NCI-H82 (cell line): ENCODE measurements at places on chromosomes 3 and 15.
A peak's percentile ranks its signal among the peaks of the same experiment; 100 is the strongest.

GRCh38 chr3:15279205-15279604 is 53.2 kb downstream of the SH3BP5 start:
- no peak for DNase-seq

DNA sequence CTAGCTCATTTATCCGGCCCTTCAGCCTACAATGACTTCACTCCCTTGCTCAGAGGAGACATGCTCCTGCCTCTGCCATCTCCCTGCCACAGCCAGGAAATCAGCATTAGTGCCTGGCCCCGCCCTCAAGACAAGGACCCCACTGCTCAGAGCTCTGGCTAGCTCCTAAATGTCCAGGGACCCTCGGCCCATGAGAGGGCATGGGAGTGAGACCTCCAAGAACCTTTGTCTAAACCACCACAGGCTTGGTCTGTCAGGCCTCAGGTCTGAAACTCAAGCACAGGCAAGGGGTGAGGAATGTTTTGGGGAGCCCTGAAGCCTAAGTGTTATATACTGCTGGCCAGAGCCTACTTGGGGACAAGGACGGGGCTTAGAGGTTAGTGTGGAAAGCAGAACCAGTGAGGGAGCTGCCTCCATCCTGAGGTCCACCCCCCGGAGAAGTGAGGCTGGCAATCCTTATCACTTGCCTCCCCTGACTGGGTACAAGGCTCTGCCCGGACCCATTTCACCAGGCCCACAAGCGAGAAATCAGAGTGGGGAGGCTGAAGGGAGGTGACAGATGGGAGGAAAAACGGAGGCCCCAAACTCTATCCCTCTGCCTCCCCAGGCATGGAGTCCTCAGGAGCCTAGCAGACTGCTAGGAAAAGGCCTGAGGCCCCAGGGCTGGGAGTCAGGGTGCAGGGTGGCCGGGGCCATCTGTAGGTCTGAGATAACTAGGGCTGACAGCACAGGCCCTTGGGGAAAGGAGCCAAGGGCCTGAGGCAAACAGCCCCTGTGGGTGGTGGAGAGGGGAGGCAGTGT is 18.8 kb downstream of the SHF start:
- peak; percentile 52 for DNase-seq

DNA sequence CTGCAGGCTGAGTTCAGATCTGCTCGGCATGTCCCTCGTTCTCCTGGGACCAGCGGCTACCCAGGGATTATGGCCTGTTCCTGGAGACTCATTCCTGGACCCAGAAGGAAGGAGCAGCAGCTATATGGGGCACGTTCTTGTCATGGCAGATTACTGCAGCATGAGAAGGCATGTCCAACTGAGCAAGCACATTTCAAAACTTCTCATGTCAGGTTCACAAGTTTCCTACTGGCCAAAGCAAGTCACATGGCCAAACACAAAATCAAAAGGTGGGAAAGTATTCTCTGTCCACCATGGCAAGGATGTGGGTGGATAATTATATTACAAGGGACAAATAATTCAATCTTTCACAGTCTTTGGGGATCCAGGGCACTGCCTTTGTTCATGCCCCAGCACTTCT is 71.9 kb upstream of the C15orf39 start:
- no peak for DNase-seq

GRCh38 chr15:42069496-42070278 is 24.7 kb downstream of the PLA2G4D start:
- DNase-seq, result no peak

- no peak for DNase-seq
These were observed 3.9 kb downstream of the TMED3 start for GRCh38 chr15:79314811-79315210.

GRCh38 chr3:127066635-127067034 is 83.7 kb downstream of the PLXNA1 start:
- no peak for DNase-seq

DNA sequence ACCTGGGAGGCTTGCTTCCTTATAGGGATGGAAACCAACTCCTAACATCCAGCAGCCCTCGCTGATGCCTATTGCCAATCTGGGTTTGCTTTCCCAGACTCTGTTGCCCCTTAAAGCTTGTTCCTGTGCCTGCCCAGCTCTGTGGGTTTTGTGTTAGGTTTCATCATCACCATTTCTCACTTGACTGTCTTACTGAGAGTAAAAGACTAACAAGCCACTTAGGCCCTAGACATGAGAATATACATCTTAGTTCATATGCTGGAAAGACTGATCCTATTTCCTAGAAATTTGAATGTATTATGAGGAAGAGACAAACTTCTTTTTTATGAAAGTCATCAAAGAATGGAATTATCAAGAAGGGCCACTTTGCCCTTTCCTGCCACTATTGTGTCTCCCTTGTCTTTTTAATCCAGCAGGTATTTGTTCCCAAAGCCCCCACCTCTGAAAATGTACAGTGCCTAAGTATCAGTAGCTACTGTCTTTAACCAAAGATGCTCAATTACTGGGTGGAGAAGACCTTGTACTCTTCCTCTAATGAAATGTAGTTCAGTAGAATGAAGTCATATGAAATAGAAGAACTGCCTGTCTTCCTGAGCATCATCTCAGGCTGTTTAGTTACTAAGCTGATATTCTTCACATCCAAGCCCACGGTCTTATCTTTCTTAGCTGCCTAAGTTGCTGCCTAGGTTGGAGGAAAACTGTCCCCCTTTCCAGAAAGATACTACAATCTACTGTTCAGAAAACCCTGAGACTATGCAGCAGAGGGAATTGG is 59.8 kb upstream of the ZPLD1 start:
- peak; percentile 54 for DNase-seq

DNA sequence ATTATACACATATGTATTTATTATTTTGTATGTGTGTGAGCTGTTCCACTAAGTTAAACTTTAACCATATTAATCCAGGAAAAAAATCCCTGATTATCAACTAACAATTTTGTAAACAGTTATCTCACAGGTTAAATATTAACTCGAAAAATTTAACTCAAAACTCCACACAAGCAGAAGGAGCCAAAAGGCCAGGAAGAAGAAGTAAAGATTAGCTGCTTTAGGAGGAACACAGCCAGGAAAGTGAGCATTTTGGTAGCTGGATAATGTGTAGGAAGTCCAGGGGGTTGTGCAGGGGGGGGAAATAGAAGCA is 425.0 kb downstream of the TIGIT start:
- DNase-seq, result no peak
